ENCODE measurements at places on chromosomes 12 and 14.

GRCh38 chr14:55329999-55330710 lies 58.9 kb downstream of the FBXO34 start:
- peak; percentile 36 for DNase-seq

GRCh38 chr12:117036046-117036445 lies 63.2 kb downstream of the TESC start:
- no peak for DNase-seq

GRCh38 chr12:24742378-24742777 lies 206.5 kb downstream of the BCAT1 start:
- no peak for DNase-seq

DNA sequence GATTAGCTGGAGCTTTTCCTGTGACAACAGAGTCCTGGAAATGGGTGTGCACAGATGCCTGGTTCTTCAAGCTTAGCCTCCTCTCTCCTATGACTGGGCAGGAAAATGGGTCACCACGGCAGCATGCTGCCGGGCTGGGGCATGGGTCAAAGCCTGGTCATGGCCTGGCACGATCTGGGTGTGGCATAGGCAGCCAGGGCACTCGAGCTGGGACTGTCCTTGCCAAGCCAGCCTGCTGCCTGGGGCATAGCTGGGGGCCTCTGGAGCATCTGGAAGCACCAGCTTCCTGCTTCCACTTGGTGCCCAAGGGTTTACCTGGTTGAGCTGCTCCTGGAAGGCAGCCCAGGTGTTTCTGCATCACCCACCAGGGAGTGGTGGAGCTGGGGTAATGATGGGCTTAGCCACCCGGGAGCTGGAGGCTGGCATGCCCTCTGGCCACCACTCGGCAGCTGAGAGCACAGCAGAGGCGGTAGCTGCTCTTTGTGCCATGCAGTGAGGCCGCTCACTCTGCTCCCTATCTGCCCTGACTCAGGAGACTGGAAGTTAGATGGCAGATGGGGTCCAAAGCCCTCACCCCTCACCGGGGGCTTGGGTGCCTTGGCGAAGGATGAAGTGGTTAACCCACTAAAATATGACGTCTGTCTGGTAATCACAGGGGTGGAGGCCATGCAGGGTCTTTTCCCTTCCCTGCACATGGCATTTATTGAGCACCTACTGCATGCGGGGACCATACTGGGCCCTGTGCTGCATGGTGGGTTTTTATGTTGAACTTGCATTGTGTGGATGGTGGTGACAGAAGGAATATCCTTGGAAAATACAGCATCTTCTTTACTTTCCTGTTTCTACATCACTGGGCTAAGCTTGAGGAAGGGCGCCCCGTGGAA lies 1.7 kb downstream of the OTUB2 start:
- DNase-seq = no peak

DNA sequence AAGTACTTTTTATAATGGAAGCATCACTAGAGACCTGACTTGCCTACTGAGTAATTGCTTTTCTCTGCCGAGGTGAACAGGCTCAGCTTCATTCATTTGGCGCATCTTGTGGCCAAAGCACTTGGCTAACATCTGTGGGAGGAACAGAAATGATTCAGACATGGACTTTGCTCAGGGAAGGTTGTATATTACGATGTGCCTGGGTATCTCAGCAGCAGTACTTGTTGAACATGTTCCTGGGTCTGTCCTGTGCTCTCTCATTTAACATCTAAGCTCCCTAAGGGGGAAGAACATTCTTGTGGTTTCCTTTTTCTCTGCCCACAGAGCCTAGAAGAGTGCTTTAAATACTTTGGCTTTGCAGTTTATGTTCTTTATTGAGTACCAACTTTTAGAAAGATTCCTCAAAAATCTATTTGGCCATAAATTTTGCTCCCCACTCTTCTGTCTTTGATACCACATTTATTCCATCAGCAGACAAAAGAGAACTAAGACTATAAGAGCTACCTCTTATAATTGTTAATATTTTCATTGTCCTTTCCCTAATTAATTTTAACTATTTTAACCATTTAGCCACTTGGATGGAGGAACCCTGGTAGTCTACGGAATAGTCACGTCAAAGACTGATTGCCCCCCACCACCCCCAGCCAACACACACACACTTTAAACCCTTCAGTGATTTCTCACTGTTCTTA lies 101.2 kb upstream of the EGLN3 start:
- DNase-seq = no peak

GRCh38 chr12:132544080-132544397 lies 54.1 kb downstream of the FBRSL1 start:
- no peak for DNase-seq

- DNase-seq = no peak
Measured at GRCh38 chr12:68207276-68207675, 18.3 kb downstream of the IL26 start.

DNA sequence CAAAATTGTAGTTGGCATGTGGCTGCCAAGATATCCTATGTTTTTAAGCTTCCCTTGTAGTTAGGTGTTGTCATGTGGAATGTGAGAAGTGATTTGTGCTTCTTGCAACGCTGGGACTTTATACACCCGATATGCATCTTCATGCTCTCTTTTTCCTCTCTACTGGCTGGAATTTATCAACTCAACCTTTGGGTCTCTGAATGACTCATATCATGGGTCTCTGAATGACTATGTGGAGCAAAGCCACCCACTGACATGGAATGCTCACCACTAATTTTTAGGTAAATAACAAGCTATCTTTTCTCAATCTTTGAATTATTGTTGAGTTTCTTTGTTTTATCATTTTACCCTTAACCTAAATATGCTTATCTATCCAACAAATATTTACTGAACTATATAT lies 144.6 kb downstream of the ATP23 start:
- DNase-seq = no peak
